ENCODE measurements at places on chromosomes 3 and 15.

- no peak for DNase-seq
These were observed 198.4 kb upstream of the UBE2E1 start for GRCh38 chr3:23607184-23607847.

- no peak for DNase-seq
These were observed 40.6 kb upstream of the C3orf80 start for GRCh38 chr3:160184655-160185054.

GRCh38 chr15:52247461-52247860 lies 48.1 kb downstream of the MYO5C start:
- DNase-seq = no peak

DNA sequence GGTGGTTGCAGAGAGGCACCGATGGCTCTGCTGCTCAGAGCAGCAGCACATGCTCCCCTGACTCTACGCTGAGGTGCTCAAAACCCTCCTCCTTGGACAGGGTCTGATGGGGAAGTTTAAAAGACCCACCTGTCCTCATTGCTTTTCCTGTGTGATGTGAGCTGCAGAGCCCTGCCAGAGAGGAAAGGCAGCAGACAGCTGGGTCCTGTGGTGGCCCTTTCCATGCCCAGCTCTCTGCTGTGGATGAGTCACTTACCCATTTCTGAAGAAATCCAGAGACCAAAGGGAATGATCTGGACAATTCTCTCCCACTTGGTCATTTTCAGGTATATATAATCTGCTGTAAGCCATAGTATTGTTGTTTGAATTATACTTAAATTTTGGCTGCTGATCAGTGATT lies 121.7 kb downstream of the CHDH start:
- no peak for DNase-seq

GRCh38 chr3:156037356-156037755 lies 83.0 kb upstream of the KCNAB1 start:
- DNase-seq = no peak

GRCh38 chr3:108008931-108009639 lies 81.7 kb downstream of the CD47 start:
- no peak for DNase-seq

All from HS-27A (cell line).